ENCODE measurements at places on chromosomes 4 and X.
A peak's percentile ranks its signal among the peaks of the same experiment; 100 is the strongest.

DNA sequence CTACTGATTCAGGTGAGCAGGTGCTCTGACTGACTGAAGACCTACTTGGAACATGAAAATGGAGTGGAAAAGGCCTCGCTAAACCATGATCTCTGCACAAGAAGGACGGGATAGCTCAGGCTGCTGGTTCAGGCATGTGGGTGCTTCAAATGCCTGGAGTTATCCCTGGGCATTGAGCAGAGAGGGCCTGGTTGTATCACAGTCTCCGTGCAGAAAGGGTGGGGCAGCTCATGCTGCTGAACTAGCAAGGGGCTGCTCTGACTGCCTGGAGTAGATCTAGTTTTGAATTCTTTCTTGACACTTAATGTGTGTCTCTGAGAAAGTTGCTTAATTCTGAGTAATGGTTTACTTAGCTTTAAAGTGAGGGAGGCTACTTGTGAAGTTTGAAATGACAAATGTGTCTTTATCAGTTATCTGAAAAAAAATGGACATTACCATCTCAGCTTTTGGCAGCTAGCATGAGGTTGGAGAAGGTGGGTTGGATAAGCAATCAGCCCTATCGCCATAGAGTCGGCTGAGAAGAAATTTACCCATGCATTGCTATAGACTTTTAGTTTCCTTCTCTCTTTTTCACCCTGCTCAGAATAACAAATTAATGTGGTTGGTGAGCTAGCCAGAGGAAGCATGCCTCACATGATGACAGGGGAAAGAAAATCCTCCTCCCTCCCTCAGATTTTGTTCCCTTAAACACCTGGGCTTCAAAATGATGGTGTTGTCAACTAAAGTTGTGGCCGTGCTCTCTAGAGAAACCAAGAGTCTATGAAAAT is 832.4 kb downstream of the STIM2 start:
- DNase-seq: no peak

DNA sequence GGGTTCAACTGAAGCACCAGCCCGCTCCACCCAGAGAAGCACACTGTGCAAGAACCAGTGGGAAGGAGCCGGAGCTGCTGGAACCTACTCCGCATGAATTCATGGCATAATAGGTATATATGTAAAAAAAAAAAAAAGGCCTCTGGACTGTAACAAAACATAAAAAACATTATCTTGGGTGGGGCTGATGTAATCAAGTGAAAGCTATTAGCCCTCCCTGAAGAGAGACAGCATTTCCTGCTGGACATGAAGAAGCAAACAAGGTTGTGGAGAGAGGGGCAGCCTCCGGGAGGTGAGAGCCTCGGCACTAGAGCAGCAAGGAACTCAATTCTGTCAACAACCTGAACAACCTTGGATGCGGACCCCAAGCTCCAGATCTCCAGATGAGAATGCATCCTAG is 50.7 kb downstream of the PLAC1 start:
- DNase-seq: no peak

DNA sequence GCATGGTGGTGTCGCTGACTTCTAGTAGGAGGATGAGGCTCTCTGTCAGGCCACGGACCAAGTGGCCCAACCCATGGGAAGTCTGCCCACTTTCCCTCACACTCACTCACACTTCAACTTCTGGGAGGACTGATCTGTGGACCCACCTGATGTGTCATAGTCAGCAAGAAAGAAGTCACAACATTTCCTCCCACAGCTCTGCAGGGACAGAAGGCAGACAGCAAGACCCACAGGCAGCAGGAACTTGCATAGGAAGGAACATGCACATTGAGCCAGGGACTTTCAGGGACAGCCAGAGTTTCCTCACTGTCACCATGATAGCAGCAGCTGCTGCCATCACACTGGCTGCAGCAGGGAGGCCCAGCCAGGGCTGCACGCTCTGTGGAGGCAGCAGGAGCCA is 19.5 kb downstream of the XAGE5 start:
- DNase-seq: no peak

DNA sequence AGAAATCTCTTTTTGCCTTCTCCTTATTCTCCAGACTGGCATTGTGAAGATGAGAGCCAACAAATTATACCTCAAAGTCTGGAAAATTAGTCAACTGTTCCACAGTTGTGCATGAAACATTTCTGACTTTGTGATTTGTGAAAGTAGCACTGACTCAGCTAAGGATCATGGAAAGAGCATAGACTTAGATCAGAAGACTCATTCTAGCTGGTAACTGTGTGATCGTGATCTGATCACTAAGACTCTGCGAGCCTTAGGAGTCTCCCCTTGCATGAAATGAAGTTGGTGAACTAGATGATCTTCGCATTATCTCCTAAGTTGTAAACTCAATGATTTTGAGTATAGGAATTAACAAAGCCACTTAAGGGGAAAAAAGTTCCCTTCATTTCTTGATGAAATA is 668.1 kb downstream of the RPA4 start:
- no peak for DNase-seq

- DNase-seq: no peak
Observed at GRCh38 chrX:640641-641040, 10.1 kb downstream of the SHOX start.

GRCh38 chr4:82758701-82759685 is 39.6 kb downstream of the SCD5 start:
- DNase-seq: no peak

DNA sequence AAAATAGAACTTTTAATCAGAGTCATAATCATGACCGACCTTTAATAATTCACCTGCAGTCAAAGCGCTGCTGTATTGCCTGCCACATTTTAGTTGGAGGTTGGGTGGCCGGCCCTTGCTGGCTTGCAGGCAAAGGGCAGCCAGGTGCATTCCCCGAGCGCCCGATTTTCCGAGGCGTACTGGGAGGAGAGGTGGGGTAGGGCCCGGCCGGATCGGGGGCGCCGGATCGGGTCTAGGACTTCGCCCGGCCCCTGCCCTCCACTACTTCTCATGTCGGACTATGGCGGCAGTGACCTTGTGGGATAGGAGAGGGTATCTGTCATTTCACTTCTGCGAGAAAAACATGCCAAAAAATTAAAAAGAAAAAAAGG is 2.5 kb upstream of the RS1 start:
- DNase-seq: peak; percentile 1

- no peak for DNase-seq
Observed at GRCh38 chr4:17081179-17081578, 182.7 kb upstream of the LDB2 start.

DNA sequence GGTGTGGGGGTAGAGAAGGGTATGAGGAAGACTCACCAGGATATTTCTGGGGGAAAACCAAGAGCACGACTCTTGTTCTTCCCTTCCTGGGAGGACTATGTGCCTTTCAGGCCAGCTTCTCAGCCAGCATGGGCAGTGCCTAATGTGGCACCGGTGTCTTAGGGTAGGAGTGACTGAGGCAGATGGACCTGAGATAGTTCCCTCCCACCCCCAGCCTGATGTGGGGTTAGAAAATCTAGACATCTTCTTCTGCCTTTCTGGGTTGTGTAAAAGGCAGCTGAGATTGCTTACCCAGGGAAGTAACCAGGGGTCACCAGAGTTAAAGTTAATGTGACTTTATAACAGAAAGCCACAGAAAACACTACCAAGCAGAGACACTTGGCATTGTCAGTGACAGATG is 127.3 kb downstream of the TMA16 start:
- no peak for DNase-seq

- DNase-seq: no peak
Observed at GRCh38 chr4:135538698-135539097, 1337.1 kb upstream of the PABPC4L start.

GRCh38 chr4:173919196-173919595 is 364.3 kb downstream of the FBXO8 start:
- DNase-seq: no peak

GRCh38 chr4:180766045-180766444 is 1477.2 kb upstream of the TENM3 start:
- no peak for DNase-seq

- no peak for DNase-seq
Observed at GRCh38 chr4:44368413-44369167, 80.0 kb downstream of the KCTD8 start.

DNA sequence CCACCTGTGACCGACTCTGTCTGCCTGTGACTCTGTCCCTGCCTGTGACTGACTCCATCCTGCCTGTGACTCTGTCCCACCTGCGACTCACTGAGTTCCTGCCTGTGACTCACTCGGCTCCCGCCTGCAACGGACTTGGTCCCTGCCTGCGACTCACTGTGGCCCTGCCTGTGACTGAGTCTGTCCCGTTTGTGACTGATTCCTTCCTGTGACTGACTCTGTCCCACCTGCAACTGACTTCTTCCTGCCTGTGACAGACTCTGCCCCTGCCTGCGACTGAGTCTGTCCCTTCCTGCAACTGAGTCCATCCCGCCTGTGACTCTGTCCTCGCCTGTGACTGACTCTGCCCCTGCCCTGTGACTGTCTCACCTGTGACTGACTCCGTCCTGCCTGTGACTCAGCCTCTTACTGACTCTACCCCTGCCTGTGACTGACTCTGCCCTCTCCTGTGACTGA is 9.6 kb upstream of the UVSSA start:
- peak; percentile 92 for DNase-seq

All from stimulated activated CD4-positive, alpha-beta T cell treated with anti-CD3 and anti-CD28 coated beads, Interleukin-1b, Interleukin-23, amount 100 ng/mL, for 48 hours (primary cell).